ENCODE measurements at places on chromosomes 11 and 22.

GRCh38 chr11:75836417-75836816 is 21.4 kb downstream of the UVRAG start:
- peak; percentile 19 for DNase-seq

- no peak for DNase-seq
Measured at GRCh38 chr22:50091092-50091768, 1.4 kb downstream of the MOV10L1 start.

GRCh38 chr11:981764-982163 is 54.8 kb downstream of the MUC6 start:
- DNase-seq = no peak

DNA sequence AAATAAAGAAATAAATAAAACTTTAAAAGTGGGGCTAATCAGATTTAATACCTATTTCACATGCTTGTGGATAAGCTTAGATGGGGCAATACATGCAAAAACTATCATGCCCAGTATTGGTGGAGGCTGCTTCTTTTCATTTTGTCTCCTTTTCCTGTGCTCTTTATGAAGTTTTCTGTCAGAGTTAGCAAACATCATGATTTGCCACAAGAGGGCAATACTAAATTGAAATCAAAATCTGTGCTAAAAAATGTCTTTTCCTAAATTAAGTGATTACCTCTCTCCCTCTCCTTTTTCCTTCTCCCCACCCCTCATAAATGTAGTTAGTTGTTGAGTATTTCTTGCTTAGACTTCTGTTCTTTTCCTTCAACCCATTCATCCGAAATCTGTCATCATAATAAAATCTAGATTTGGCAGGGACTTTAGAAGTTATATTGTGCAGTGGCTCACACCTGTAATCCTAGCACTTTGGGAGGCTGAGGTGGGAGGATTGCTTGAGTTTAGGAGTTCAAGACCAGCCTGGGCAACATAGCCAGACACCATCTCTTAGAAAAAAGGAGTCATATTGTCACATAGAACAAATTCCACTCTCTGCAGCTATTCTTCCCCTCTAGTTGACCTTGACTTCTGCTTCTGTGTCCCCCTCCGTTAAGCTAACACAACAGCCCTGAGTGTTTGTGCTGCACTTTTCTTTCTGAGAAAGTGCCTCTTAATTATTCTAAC is 4.7 kb upstream of the ARHGAP42 start:
- peak; percentile 26 for DNase-seq

- DNase-seq = no peak
Measured at GRCh38 chr11:103344886-103345285, 235.7 kb downstream of the DYNC2H1 start.

DNA sequence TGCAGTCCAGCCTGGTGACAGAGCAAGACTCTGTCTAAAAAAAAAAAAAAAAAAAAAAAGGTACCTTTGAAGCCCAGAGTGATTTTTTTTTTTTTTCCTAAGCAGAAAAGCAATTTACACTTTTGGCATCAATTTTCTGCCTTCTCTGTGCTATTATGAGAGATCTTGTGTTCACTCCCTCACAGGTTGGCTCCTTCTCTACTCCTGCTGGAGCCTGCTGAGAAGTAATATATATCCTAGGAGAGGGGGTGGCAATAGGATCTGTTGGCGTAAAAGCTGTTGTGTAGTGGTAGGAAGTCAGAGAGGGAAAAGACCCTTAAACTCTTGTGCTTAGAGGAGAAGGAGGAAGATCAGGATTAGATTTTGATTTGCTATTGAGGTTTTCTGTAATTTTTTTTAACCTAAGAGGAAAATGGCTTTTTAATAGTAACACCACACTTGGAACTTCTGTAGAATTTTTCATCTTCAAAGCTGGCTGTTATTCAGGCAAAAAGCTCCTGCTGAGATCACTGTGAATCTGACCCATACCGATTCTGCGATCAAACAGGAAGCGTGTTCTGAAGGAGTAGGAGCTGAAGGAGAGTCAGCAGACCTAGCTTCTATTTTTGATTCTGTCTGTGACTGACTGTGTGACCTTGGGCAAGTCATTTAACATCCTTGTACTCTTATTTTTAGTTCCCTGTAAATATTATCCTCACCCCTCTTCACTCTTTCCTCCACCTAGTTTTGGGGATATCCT is 77.7 kb downstream of the TRIM44 start:
- no peak for DNase-seq

DNA sequence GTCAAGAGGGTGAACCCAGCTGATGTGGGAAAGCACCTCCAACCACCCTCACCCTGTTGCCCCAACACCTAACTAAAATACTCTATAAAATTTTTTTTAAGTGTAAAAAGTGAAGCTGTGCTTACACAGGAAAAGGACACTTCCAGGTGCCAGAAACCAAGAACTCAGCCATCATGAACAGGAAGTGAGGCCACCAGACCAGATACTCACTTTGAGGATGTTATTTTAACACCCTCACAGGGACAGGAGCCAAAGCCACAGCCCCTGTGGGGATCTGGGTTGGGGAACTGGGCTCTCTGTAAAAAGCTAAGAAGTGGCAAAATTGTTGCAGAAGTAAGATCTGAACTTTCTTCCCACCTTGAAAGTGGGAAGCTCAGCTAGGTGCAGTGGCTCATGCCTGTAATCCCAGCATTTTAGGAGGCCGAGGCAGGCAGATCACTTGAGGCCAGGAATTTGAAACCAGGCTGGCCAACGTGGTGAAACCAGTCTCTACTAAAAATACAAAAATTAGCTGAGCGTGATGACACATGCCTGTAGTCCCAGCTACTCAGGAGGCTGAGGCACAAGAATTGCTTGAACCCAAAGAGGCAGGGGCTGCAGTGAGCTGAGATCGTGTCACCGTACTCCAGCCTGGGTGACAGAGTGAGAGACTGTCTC is 3.8 kb downstream of the RSPH14 start:
- DNase-seq = peak; percentile 89
